ENCODE measurements at places on chromosomes 11 and 22.
A peak's percentile ranks its signal among the peaks of the same experiment; 100 is the strongest.

- no peak for DNase-seq
These were observed 531.7 kb downstream of the TBC1D22A start for GRCh38 chr22:47294222-47294532.

DNA sequence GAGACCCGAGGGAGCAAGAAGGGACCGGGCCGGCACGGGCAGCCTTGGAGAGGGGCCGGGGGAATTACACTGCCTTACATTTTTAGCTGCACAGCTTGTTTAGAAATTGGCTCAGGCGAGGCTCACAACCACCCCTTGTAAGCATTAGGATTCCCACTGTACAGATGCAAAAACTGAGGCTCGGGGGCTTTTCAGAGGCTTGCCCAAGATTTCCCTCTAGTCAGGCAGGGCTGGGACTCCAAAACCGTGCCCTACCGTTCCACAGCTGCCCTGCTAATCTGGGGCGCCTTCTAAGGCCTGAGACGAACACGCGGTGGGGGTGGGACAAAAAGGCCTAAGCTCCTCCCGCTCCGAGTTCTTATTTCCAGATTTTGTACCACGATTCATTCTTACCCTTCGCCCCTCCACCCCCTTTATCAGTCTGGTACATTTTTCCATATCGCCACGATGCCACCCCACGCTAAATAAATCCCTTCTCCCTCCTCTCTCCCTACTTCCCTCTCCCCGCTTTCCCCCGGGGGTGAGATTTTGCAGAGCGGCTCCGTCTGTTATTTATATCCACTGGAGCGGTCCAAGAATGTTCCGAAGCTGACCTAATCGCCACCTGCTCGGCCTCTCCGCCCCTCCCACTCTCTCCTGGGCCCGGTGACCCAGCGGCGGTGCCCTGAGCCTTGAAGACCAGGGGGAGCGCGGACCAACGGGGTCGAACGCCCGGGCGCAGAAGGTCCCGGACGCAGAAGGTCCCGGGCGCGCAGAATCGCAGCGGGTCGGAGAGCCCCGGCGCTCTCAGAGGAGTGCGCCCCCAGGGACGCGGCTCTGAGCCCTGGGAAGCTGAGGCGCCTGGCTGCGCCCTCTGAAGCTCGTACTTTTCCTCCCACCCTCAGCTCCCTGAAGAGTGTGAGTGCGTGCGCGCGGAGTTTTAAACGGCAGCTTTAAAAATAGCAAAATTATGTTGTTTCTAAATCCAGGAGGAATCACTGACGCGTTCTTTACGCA, 764 bp upstream of the PACSIN3 start:
- DNase-seq = peak; percentile 34

- DNase-seq = no peak
These were observed 108.9 kb upstream of the SLC5A12 start for GRCh38 chr11:26830757-26831156.

DNA sequence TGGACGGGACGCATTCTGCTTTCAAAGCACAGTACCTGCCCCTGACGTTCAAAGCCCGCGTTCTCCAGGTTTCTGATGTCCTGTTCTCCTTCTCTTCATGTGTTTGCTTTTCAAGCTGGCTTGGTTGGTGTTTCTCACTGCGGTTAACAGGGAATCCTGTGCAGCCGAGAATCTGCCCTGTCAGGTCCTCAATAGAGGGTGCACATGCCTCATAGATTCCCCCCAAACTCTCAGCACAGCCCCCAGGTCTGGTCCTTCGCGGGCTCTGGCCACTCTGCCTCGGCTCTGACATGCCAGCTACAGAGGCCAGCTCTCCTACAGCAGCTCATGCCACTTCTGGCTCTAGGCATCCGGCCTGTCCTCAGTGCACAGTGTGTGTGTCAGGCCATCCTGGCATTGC, 1343.8 kb downstream of the TBC1D22A start:
- no peak for DNase-seq

DNA sequence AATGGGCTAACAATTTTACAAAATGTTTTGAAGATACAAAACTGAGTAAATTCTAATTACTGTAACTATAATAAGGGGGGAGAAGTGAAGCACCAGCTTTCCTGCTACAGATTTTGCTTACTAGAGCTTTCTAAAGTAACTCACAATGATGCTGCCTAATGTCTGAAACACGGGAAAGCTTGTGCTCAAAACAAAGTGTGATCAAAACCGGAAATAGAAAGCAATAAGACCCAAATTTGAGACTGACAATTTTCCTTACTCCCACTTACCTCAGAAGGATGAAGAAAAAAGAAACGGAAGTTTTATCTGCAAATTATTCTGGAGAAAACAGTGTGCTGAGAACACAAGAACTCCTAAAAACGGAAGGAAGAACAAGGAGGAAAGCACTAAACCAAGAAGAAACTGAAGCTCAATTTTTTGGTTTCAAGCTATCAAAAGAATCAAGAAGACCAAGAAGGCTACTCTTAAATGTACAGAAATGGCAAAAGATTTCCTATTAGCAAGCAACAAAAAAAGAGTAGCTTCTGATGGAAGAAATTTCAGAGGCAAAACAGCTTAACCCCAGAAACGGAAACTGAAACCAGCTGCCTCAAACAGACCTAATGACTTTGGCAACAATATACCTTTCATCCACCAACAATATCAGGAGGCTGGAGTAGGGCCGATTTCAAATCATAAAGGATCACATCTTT, 33.4 kb downstream of the AMBRA1 start:
- DNase-seq = peak; percentile 55

- peak; percentile 77 for DNase-seq
These were observed at the start of gene CDKN1C for GRCh38 chr11:2885678-2886081. Gene CDKN1C, minus strand, starts transcription at chr11:2885775. Its CDS starts 319 bp downstream, at chr11:2885456.

DNA sequence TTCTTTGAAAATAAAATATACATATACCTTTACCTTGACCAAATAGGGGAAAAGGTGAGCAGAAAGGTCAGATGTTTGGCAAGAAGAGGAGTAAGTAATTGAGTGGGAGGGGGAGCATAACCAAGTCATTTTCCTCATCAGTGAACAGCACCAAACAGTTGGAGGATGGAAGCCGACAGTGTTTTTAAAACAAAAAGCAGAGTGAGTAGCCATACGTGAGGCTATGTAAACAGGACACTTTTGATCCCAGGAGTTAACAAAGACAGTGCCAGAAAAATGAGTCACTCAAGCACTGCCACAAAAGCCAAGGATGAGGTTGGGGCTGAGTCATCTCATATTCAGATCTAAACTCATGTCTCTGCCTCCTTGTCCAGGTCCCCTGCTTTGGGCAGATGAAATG, 734.7 kb downstream of the KCNA4 start:
- no peak for DNase-seq

GRCh38 chr11:79963856-79964645, 523.2 kb upstream of the TENM4 start:
- no peak for DNase-seq

Data from activated CD4-positive, alpha-beta T cell treated with anti-CD3 and anti-CD28 coated beads, Interleukin-2, amount 50 U/mL, for 16 hours (primary cell).